ENCODE measurements at places on chromosomes 2 and 18.

DNA sequence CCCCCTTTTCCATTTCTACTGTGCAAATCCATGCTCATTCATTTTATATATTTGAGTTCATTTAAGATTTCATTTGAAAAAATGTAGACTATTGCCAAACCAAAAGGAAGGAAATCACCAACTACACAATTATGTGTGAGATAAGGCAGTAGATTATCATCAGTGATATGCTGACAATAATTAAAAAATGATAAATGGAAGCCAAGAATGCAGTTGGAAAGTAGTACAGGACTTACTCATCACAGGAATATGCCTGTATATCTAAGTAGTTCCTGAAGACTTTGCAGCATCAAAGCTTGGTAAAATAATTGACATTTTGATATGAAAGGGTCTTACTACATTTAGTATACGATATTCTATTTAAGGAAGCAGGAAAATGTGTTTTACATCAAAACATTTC is 166.1 kb upstream of the OTX1 start:
- peak; percentile 4 for DNase-seq

GRCh38 chr2:86020984-86021383 is 84.7 kb downstream of the POLR1A start:
- no peak for DNase-seq

DNA sequence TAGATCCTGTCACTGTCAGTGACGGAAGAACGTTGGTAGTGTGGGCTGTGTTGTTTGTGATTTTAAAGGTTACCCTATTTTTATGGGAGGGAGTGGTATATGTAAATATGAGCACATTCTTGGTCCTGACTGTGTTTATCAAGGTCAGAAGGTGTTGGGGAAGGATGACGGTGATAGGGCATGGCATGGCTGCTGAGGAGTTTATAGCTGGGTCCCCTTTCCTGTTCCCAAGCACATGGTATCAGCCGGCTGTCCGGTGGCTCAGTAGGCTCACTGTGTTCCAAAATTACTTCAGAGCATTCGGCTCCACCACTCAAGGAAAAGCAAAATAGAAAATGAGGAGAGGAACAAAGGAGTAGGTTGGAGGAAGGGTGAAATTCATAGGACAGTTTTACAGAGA is 28.6 kb downstream of the IRS1 start:
- DNase-seq = no peak

DNA sequence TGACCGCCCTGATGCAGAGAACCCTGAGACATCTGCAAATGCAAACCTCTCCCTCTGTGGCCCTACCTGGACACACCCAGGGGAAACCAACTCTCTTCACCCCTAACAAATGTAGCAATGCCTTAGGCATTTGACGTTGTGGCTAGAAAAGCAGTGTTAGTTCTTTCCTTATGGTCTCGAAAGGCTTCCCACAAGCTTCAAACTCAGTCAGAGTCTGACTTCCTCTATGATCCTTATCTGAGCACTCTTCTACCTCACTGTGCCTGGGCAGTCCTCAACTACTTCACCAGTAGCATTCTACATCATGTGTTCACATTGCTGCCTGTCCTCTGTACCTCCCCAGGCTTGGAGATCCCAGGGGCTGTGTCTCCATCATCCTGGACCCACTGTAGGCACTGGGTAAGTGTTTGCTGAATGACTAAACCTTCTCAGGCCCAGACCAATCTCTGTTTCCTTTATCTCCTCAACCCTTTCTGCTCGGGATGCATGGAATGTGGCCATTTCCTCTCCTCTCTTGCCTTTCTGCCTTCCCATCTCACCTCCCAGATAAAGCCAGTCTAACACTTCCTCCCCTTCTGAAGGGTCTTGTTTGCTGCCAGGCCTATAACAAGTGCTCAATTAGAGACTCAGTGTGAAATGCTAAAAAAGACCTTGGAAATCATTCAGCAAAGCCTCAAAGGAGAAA is 91.7 kb upstream of the ACAA2 start:
- no peak for DNase-seq

DNA sequence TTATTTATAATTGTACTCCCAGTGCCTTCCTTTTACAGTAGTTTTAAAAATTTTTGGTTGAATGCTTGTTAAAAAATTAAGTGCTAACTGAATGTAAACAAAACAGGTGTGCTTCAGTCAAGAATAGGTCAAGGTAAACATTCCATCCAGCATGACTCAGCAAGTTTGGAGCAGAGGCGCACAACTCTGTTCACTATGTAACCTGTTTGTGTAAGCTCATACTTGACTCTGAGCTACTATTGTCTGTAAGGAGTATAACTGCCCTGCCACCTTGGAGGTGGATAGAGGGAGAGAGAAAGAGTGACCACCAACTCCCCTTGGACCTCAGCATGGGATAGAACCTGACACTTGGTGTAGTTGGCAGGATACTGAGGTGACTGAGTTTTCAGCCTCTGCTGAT is 207.4 kb upstream of the SYT4 start:
- DNase-seq = no peak

DNA sequence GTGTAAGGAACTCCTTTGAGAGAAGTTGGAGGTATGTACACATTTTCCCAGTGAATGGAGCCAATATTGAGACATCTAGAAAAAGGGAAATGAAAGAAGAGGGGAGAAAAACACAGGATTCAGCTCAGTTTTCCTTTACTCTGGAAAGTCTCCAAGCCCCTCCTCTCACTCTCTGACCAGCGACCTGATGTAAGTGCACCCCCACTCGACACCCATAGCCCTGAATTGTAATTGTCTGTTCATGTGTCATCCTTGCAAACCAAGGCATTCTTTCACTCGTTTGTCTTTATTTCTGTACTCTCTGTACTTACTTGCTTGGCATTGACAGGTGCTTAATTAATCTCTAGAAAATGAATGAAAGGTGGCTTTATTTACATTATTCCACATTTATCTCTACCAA is 55.7 kb upstream of the CTAGE1 start:
- DNase-seq = no peak

- no peak for DNase-seq
These were observed 223.7 kb downstream of the CYP26B1 start for GRCh38 chr2:71923887-71924533.

DNA sequence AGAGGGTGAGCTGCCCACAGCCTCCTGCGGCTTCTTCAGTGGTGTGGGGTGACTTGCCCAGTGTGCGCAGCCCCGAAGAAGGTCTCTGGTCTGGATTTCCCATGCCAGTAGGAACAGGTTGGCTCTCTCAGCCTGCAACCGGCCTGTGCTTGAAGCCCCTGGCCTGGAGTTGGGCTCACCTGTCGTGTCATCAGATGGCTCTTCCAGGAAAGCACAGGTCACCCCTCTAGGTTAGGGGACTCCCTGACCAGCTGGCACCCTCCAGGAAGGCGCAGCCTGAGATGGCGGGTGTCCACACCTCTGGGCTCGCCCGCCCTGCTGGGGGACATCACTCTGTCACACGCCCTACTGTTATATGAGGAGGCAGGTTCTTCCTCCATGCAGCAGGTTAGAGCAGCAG is 179.8 kb downstream of the SEPTIN10 start:
- DNase-seq = no peak

GRCh38 chr2:71277536-71278103 is 50.7 kb upstream of the PAIP2B start:
- no peak for DNase-seq

DNA sequence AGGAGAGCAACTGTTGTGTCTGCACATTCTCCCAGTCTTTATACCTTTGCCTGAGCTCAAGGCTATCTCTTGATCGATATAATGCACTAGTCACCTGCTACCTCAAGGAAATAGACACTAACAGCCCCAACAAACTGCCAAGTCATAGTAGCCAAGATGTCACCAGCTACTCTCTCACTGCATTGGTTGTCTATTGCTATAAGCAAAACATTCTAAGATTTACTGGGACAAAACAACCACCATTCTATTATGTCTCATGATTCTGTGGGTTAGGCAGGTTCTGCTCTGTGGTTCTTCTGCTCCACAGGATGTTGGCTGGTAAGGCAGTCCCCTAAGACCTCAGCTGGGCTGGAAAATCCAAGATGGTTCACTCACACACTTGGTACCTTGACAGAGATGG is 28.5 kb upstream of the MLPH start:
- no peak for DNase-seq

GRCh38 chr2:9100080-9100876 is 96.8 kb upstream of the MBOAT2 start:
- no peak for DNase-seq

DNA sequence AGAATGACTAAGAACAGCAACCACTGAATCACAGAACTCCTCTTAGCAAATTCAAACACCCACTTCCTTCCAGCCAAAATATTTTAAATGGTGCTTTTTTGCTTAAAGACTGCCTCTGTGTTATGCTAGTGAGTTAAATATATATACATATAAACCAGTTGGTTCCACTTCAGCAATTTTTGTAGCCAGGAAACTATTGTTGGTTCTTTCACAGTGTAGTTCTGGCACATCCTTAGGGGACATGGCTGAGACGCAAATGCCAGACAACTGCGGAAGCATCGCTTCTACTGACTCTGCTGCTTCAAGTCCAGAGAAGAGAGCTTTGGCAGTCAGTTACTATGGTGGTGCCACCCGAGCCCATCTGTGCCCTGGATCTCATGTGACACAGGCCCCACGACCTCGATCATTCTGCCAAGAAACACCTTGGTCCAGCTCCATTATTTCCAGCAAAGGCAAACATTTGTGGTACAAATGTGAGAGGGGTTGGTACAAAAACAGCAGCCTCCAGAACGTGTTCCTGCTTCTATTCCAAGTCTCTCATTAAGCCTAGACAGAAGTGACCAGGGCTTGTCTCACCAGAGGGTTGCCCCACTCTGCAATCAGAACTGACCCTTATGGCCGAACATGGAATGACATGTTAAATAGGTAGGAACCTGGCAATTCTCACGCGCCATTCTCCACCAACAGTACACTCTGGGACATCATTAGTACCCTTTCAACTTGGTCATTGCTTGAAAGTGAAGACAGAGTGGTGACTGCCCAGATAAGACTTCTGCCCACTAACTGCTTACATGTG is 117.8 kb upstream of the NRP2 start:
- DNase-seq = no peak

DNA sequence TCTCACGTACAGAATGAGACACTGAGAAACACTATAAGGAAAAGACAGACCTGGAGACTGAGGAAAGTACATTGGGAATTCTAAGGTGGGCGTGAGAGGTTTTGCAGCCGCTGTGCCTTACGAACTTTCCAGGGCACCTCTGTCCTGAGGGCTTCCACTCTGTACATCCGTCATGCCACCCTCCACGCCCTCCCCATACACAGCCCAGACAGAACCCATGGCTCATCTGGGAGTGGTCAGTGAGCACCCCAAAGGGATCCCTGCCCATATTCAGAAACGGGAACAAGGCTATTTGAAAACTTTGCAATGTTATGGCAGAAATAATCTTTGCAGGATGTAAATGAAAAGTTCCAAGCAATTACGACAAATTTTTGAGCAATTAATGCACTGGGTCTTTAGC is 95.4 kb upstream of the ZNF532 start:
- no peak for DNase-seq

GRCh38 chr2:1136846-1137245 is 186.2 kb downstream of the SNTG2 start:
- DNase-seq = no peak

- DNase-seq = no peak
These were observed 9.5 kb upstream of the RPRM start for GRCh38 chr2:153488072-153488471.

GRCh38 chr2:126227250-126227649 is 428.7 kb upstream of the GYPC start:
- DNase-seq = no peak

- no peak for DNase-seq
These were observed 110.6 kb upstream of the PXDN start for GRCh38 chr2:1854729-1855547.

GRCh38 chr2:118062048-118062447 is 26.2 kb upstream of the INSIG2 start:
- DNase-seq = peak; percentile 75

DNA sequence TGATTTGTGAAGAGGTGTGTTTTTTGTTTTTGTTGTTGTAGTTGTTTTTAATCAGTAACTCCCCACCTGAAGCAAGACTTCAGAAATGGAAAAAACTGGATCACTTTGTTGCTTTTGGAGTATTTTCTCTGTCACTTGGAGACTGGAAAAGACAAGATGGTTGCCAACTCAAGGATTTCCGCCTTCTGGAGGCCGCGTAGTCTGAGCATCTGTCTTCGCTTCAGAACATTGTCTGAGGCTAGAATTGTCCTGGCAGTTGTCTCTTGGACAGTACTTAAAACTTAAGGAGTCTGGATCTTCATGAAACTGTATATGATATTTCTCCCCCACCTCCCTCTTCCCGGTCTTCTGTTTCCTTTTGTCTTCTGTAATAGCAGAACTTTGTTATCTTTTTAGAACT is 67.7 kb downstream of the ARHGAP28 start:
- no peak for DNase-seq
